Renal cortex interstitium (tissue), 15 donors: ENCODE measurements at places on chromosomes 1 and 21.

GRCh38 chr1:93605026-93605568 lies 76.5 kb downstream of the BCAR3 start:
- DNase-seq, result no peak

DNA sequence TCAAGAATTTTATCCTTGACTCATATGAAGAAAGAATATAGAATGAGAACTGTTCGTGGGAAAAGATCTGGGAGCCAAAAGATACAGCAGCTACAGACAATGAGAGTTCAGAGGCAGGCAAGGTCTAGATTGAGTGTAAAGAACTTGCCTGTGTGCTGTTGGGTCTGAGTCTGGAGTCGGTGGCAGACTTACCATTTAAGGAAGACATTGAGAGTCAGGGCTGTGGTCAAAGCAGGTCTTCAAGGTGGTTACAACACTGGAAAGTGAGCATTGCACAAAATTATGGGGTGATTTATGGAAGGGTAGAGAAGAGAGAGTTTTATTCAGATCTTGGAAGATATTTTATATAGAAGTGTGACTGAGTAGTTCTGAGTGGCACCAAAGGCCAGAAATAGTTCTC lies 80.6 kb downstream of the TBX19 start:
- no peak for DNase-seq

DNA sequence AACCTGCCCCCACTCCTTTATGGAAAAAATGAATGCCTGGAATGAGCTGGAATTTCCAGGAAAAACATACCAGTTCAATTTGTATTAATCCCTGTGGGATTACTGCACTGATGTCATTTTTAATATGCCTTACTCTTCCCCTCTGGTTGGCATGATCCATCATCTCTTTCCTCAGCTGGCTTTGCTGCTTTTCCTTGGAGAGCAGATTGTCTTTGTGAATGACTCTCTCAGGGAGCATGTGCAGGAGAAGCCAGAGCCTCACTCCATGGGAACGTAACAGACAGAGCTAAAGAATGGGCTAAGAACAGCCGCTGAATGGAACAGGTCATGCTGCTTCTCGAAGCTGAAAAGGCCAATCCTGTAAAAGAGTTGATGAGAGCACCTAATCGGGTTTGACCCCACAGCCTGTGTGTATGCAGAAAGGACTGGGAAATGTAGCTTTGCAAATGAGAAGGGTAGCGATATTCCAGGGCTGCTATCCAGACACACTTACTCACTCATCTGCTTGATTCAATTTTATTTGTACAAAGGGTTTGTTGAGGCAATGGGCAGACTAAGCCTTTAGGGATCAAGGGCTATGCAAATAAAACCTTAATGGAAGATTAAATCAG lies 20.7 kb downstream of the PHC2 start:
- no peak for DNase-seq

- no peak for DNase-seq
Observed at GRCh38 chr1:230145505-230145899, 78.5 kb downstream of the GALNT2 start.

GRCh38 chr1:57007472-57007871 lies 41.7 kb upstream of the C8B start:
- DNase-seq, result no peak

DNA sequence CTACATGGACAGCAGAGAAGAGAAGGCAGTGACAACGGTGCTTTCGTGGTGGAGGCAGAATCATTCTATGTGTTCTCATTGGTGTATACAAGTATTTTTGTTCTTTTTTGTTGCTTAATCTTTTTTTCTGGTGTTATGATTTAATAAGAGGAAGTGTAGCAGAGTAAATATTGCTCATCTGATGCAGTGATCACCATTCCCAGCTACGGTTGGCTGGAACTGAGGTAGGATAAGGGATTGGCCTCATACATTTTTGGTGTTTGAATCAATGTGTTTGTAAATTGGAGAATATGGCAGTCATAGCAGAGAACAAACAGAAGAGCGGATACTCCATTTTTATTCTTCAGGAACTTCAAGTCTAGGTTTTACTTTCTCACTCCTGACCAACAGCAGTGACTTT lies 76.6 kb downstream of the UBE2U start:
- DNase-seq, result no peak

GRCh38 chr1:25068316-25068715 lies 138.2 kb upstream of the RUNX3 start:
- DNase-seq, result no peak

DNA sequence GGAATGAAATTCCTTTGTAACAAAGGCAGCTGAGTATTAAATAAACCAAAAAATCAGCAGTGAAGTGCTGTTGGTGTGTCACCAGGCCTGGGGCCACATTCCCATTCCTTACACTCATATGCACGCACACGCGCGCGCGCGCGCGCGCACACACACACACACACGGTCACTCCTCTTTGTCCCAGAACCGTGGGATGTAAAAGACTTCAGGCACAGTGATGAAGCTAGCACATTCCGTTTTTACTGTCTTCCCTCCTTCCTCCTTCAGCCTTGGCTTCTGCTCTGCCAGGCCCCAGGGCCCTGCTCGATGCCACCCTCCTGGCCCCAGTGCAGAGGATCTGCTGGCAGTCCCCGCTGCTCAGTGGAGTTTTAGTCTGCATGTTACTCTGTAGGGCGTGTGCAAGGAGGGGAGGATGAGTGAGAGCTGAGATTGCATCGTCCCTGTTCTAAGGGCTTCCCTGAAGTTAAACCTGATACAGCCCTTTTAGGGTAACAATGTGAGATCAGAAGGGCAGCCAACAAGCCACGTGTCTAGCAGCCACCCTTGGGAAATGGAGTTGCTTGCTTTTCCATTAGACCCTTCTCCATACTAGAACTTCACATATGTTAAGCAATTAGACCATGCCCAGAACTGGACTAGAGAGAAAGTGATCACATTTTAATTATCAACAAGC lies 71.7 kb upstream of the WDR26 start:
- DNase-seq, result no peak

DNA sequence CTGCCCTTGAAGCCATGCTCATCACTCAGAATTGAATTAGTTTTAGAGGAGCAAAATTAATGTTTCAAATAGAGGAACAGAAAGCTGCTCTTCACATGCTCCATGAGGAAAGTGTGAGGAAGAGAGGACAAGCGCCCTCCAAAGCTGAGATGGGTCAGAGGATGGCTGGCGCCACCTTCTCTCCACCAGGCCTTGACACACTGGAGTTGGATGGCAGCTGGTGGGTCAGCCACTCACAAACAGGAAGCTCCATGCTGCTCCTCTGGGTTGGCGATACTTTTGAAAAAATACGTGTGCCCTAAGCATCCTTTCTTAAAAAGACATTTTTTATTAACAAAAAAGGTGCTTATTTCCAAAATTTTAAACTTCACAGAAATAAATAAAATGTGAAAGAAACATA lies 3.1 kb upstream of the CD2 start:
- DNase-seq, result no peak

DNA sequence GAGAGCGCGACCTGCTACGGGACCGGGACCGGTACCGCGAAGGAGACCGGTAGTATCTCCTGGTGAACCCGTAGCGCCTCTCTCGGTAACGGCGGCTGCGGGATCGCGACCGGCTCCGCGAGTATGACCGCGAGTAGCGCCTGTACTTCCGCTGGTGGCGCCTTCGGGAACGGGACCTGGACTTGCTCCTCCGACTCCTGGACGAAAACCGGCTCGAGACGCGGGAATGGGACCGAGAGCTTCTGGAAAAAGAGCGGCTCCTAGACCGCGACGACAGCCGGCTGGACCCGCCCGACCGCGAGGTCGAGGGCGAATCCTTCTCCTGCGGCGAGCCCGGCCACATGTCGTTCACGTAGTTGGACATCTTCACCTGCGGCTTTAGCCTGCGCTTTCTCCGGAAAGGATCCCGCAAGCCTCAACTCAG lies 642 bp downstream of the RSRP1 start:
- no peak for DNase-seq

- DNase-seq, result no peak
Observed at GRCh38 chr1:173853074-173853473, 14.7 kb downstream of the GAS5 start.

GRCh38 chr1:65845535-65846060 lies 52.9 kb downstream of the PDE4B start:
- DNase-seq, result no peak

- DNase-seq, result no peak
Observed at GRCh38 chr1:226682871-226683814, 55.9 kb downstream of the ITPKB start.

DNA sequence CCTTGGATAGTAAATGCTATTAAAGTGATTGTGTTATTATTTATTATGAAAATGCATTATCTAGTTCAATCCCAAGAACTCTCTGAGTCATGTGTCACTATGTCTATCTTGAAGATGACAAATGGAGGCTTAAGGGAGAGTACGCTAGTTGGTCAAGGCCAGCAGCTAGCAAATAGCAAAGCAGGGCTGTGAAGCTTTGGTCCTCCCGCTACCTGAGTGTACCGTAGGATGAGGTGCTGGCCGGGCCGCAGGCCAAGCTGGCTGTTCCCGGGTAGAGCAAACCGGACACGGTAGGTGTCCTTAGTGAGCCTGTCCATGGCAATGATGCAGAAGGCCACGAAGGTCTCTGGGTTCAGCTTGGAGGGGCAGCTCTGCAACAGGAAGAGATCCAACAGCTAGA lies 9.3 kb downstream of the CYB5RL start:
- no peak for DNase-seq

DNA sequence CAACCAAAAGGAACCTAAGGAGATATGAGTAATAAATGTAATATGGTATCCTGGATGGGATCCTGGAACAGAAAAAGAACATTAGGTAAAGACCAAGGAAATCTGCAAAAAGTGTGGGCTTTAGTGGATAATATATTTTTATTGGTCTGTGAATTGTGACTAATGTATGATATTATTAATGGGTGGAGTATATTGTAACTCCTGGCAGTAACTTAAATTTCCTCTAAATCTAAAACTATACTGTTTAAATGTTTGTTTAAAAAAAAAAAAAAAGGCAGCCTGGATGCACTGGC lies 68.4 kb downstream of the LRRC8D start:
- no peak for DNase-seq

DNA sequence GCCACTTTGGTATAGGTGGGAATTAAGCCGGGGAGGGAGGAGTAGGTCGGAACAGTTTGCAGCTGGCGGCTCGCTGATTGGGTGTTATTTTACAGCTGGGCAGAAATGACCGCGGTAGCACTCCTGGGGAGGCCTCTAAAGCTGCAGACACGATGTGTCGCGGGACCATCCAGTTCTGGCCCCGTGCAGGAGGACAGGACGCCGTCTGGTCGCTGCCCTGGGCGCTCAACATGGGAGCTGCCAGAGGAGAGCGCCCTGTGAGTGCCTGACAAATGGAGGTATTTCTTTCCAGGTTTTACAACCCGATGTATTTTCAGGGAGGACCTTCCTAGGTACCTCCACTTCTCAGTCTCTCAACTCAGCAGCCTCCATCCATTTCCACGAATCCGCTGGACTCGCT lies 46.2 kb downstream of the CDC7 start:
- DNase-seq, result no peak

GRCh38 chr1:177017287-177017852 lies 147.1 kb downstream of the ASTN1 start:
- no peak for DNase-seq

GRCh38 chr1:169844941-169845608 lies 48.6 kb downstream of the SCYL3 start:
- no peak for DNase-seq

DNA sequence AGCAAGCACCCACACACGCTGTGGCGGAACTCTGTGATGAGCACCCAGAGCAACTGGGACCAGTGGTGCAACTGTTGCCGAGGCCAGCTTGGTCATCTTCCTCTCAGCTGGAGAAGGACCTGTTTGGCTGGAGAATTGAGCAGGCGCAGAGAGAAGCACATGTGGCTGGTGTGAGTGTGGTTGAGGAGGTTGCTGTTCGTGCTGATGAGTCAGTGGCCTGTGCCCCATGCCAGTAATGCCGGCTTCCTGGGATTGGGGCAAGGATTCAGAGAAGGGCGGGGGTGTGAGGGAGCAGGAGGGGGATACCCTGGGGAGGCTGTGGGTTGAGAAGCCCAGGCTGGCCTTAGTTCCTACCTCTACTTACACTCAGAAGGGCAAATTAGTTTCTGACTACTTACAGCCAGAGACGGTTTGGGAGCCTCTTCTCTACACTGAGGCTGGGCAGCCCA lies 57.5 kb upstream of the EPS8L3 start:
- no peak for DNase-seq

DNA sequence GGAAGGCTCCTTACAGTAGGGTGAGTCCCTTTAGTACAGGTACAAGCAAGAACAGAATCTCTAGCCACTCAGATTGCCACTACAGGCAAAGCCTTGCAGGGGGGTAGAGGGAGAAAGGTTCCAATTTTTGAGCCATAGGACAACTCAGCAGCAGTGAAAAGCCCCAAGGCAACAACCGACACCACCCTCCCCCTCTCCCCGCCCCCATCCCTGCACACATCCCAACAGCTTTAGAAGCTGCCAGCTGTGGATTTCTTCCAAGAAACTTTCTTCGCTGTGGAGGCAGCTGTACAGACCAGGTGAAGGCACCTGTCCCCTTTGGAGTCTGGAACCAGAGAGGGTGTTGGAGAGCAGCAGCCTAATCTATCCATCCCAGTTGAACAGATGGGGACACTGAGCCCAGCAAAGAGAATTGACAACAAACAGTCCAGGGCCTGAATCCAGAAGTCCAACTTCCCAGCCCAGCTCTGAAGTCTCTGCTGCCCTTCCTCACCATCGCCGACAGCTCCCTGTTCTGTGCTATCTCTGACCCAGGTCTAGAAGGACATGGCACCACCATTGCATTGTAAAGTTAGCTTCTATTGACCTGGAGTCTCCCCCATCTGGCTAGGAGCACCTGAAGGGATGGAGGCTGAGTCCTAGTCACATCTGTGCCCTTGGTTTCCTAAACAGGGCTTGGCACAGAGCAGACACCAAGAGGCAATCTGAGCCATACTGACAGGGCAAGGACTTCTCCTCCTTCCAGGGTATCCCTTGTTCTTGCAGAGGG lies 2.2 kb downstream of the TENT5B start:
- DNase-seq, result no peak

DNA sequence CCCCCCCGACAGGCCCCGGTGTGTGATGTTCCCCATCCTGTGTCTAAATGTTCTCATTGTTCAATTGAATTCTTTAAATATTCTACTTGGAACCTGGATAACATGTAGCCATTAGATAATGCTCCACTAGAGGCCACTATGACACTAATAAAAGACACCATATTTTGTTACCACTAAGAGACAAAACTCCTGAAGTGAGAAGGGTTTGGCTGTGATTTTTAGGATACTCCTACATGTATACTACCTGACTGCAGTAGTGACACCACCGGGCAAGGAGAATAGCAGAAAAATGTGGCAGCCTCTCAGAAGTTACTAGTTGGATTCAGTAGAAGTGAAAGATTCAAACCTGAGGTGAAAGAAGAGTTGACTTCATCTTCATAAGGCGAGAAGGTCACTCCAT lies 36.0 kb downstream of the F5 start:
- DNase-seq, result peak; percentile 36

DNA sequence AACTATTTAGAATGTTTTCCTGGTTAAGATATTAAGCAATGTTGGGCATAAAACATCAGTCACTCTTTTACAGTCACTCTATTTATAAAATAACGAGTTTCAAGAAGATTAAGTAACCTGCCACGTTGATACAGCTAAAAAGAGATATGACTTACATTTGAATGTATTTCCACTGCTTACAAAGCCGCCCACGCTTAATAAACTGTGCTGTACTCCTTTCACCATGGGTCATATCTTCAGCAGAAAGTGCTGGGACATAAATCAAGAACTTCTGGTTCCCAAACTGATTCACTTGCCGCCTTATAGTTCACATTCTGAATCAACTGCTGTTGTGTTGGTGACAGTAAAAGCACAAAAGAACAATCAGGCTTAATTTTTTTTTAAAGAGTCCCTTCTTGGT lies 666.7 kb downstream of the NCAM2 start:
- DNase-seq, result no peak

GRCh38 chr1:215566556-215567490 lies at the start of gene KCTD3:
Gene KCTD3, plus strand, starts transcription at chr1:215567304. Its CDS starts 382 bp downstream, at chr1:215567686.
- DNase-seq, result peak; percentile 64
